AG10803 (cell line): ENCODE measurements at places on chromosomes 5 and 9.

GRCh38 chr5:6708814-6709213, 4.4 kb upstream of the TENT4A start:
- DNase-seq = no peak

GRCh38 chr9:109561137-109561536, 63.0 kb upstream of the PTPN3 start:
- DNase-seq = no peak

GRCh38 chr5:173238312-173239232, 3.6 kb upstream of the NKX2-5 start:
- DNase-seq = no peak

- no peak for DNase-seq
Measured at GRCh38 chr9:1878811-1879210, 136.3 kb upstream of the SMARCA2 start.

DNA sequence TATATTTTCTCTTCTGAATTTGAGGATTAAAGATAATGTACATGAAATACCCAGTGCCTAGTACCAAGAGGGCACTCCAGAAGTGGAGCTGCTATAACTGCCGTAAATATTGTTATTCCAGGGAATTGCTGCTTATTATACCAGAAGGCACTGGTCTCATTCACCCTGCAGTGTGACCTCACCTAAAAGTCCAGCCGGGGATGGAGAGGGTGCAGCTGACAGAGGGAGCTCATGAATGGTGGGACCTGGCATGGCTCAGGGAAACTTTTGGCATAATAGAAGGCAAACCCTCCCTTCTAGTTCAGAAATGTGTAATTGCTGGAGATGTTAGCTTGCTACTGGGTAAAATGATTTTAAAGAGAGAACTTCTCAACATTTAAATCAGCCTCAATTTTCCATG, 108.5 kb downstream of the MVB12B start:
- no peak for DNase-seq

- peak; percentile 43 for DNase-seq
Measured at GRCh38 chr5:66958201-66958979, 238.2 kb downstream of the CD180 start.

- DNase-seq = no peak
Measured at GRCh38 chr5:178382754-178383164, 150.2 kb upstream of the PHYKPL start.

DNA sequence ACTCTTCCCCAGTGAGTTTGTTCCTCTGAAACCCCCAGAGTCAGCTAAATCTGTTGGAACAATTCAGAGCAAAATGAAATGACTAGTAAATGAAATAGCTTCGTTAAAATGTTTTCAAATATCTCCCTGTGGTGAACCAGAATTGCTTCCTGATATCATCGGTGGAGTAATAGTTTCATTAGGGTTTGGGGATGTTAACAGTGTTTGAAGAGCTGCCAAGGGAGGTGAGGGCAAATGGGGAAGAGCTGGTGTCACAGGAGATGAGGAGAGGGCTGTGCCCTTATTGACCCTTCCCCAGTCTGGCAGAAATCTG, 4.3 kb upstream of the C7 start:
- no peak for DNase-seq

- DNase-seq = no peak
Measured at GRCh38 chr9:87567983-87568382, 70.3 kb downstream of the DAPK1 start.

- DNase-seq = no peak
Measured at GRCh38 chr5:43567967-43568366, 11.1 kb upstream of the PAIP1 start.

- DNase-seq = no peak
Measured at GRCh38 chr9:87305151-87305550, 192.5 kb upstream of the DAPK1 start.

DNA sequence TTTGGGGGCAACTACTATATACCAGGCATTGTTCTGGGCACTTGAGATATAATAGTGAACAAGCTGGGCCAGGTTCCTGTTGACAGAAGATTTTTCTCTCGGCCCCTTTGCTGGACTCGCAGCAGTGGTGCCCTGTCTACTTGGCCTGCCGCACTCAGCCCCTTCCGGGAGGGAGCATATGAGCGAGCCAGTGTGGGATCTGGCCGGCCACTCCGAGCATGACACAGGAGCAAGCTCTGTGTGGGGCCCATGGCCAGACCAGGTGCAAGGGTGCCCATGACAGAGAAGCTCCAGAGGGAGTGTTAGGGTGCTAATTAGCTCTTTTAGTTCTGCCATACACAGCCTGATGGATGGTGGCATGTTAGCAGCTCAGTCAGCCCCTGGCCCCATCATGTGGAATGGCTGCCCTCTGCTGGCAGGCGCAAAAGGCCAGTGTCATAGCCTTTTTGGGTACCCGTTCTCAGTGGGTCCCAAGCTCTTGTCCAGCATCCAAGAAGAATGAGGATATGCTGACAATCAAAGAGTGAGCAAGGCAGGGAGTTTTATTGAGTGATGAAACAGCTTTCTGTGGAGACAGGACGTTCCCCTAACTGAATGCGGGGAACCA, 9.3 kb upstream of the KIF4B start:
- no peak for DNase-seq

DNA sequence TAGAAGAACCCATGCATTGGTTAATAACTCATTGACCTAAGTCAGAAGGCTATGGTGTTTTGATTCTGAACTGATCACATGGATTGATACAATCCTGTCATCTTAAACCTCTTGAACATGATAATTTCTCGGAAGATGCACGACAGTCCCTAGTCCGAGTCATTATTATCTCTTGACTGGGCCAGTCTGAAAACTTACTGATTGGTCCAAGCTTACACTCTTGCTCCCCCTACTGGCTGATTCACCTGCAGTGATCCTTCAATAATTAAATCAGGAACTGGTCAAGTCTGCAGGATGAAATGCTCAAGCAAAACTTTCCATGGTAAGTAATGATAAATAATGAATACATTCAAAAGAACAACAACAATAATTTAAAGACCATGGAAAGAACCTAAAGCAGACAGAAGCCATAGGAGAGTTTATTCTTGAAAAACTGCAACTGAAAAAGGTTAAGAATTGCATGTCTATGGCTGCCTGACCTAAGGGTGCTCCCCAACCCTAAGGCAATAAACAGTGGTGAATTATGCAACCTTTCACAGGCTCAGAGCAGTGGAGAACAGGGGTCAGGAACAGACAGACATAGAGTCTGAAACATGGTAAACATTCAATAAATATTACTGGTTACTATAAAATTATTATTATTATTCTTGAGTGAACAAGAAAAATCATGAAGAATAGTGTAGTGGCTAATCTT, 79.3 kb downstream of the BRINP1 start:
- DNase-seq = peak; percentile 63

DNA sequence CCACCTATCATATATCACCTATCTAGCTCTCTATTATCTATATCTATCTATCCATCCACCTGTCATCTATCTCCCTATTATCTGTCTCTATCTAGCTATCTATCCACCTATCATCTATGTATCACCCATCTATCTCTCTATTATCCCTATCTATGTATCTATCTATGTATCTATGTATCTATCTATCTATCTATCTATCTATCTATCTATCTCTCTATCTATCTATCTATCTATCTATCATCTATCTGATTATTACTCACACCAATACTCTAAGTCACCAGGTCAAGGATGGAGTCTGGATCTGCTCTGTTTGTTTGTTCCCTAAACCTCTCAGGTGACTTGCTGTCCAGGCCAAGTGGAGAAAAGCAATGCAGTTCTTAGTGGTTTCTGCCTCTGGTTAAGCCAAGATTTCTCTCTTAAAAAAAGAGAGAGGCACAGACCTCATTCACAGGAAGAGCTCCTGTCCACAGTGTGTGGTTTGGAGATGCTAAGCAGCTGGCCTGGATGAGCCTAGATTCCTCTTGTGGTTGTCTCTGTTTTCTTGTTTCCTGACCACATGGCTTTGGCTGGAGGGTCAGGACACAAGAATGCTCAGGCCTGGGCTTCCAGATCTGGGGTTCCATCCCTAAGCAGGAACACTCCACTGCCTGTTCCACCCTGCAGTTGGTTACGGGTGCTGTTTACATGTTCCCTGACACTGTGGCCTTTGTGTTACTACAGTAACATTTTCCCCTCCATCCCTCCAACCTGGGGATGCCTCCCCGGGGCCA, 133.4 kb downstream of the PHF2 start:
- peak; percentile 1 for DNase-seq

- no peak for DNase-seq
Measured at GRCh38 chr5:169869066-169869465, 111.2 kb downstream of the INSYN2B start.

DNA sequence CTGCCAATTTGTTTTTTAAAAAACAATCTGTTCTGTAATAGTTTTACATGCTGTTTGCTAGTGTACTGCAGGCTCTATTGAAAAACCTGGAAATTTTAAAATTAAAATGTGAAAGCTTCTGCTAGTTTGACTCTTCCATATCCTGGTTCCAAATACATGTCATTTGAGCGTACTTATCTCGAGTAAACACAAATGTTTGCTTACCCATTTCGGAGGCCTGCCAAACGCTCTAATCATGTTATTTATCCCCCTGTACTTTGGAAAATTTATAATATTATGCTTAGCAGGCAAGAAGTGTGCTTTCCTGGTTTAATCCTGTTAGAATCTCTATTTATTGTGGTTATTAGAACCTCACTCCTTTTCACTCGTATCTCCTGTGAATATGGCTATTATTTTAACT, 476.8 kb upstream of the CYLC2 start:
- DNase-seq = no peak

DNA sequence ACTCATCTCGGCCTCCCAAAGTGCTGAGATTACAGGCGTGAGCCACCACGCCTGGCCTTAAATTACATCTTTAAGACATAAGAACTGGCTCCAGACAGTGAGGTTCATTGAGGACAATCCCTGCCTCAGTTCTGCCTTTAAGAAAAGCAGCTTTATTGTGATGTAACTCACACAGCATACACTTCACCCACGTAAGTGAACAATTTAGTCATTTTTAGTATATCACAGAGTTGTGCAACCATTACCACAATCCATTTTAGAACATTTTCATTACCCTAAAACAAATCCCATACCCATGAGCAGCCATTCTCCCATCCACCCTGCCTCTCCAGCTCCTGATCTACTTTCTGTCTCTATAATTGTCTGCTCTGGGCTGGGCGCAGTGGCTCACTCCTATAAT, 24.0 kb upstream of the LTC4S start:
- no peak for DNase-seq

GRCh38 chr9:90975781-90976538, 174.3 kb downstream of the SYK start:
- peak; percentile 35 for DNase-seq

DNA sequence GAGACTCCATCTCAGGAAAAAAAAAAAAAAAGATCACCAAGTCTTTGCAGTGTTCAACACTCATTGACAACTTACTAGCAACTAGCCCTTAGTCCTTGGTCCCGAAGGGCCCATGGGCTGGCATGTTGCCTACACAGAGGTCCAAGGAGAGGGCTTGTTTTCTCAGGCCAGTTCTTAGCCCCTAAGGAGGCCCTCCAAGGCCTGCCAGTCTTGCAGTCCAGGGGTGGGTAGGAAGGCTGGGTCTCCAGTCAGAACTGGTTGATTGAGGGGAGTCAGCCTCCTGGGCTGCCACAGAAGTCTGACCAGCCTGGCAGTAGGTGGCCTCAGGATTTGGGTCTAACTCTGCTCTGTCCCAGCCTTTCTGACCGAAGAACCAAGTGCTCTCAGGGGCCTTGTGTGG, 32.7 kb downstream of the IER5L start:
- DNase-seq = no peak

DNA sequence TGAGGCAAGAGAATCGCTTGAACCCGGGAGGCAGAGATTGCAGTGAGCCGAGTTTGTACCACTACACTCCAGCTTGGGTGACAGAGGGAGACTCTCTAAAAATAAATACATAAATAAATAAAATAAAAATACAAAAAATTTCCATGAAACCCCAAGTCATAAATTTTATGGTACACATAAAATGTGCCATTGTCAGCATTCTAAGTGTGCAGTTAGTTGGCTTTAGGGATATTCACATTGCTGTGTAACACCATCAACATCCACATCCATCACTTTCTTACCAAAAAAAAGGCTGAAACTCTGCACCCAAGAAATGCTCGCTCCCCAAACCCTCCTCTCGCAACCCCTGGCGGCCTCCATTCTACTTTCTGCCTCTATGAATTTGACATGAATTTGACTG, 135.2 kb downstream of the GAPVD1 start:
- no peak for DNase-seq

- DNase-seq = peak; percentile 45
Measured at GRCh38 chr9:86767373-86767772, 179.9 kb downstream of the GAS1 start.

DNA sequence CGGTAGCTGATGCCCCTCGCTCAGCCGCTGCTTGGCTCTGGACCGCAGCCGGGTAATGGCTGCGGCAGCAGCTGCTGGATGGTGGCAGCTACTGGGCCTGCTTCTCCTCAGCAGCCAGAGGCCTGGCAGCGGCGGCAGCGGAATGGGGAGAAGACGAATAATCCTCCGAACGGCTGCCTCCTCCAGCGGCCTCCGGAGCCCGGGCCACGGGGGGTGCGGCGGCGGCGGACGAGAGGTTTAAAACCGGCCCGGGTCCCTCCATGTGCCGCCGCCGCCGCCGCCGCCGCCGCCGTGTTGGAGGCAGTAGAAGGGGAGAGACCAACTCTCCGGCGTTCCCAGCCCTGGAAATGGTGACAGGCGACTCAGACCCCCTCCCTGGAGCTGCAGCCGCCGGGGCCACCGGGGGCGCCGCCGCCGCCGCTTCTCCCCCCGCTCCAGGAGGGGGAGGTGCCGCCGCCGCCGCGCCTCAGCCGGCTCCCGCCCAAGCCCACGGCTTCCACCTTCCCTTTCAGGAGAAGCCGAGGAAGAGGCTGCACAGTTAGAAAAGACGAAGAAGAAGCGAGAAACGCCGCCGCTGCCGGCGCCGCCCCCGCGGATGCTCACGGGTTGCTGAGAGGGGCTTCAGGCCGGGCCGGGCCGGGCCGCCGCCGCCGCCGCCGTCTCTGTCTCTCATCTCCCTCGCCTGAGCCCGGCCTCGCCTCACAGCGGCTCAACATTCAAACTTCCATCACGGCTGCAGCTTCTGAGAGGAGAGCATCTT, 118.4 kb upstream of the PRSS3 start:
- peak; percentile 5 for DNase-seq

GRCh38 chr9:129282731-129283211, 104.7 kb upstream of the IER5L start:
- DNase-seq = no peak

- DNase-seq = peak; percentile 46
Measured at GRCh38 chr5:135032999-135033861, 798 bp downstream of the PITX1 start.

GRCh38 chr9:10130061-10130675, 482.6 kb downstream of the PTPRD start:
- DNase-seq = no peak

GRCh38 chr9:135889564-135890189, 17.7 kb downstream of the CAMSAP1 start:
- no peak for DNase-seq

DNA sequence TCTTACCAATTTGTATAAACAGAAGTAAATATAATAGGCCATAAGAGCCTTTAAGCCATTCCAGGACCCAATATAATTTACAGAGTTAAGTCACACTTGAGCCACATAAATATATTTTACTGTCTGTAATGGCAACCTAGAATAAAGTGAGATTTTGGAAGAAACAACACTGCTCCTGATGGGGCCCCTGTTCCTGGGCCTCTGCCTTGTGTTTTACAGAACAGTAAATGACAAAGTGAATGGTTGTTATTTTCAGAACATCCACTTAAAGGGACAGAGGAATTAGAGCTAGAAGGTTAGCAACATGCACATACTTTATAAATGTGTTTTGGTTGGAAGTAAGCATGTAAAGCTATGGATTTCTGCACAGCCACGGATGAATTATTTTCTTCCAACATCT, 3.6 kb downstream of the PTGER4 start:
- DNase-seq = no peak
